ENCODE measurements at places on chromosomes 5 and 9. TPM values are rescaled to one million over a fixed set of nuclear protein-coding genes. Genes with fewer than 3 reads are reported as not detected.

DNA sequence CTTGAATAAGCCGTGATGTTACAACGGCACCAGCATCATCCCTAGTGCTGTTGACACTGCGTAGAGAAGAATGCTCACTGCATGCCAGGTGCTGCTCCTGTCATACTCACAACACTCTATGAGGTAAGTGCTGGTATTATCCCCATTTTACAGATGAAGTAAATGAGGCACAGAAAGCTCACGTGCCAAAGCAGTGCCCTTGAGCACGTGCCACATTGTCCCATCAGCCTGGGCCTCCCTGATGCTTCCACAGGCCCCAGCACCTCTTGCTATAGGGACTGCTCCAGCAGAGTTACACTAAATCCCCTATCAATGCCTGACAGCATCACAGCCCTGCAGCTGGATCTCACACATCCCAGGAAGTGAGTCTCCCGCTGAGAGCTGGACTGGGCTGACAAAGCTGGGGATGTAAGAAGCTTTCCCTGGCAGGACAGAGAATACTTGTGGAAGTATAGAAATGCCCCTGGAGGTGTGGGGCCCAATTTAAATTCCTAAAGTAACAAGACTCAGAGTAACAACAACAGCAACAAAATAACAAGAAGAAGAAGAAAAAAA is 216.1 kb downstream of the FSTL4 start:
- DNase-seq = no peak

GRCh38 chr5:178383919-178384815 is 151.6 kb upstream of the PHYKPL start:
- peak; percentile 25 for DNase-seq

The PLCXD3 gene
- polyA plus RNA-seq = 0.25 TPM

DNA sequence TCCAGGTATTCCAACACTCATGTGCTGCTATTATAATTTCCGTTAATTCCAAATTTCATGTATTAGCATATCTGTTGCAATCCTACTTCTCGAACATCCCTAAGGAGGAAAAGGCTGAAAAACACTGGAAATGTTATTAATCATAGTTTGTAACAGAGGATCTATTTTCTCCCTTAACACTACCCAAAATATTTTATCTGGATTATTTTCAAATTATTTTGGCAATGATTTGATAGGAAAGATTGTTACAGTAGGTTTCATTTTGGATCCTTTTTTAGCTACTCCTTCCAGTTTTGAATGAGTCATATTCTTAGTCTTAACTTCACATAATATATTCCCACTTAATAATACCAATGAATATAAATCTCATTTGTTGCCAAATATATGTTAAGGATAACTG is 13.9 kb upstream of the NAA35 start:
- no peak for DNase-seq

The WHRN gene
- 11.9 TPM for polyA plus RNA-seq

DNA sequence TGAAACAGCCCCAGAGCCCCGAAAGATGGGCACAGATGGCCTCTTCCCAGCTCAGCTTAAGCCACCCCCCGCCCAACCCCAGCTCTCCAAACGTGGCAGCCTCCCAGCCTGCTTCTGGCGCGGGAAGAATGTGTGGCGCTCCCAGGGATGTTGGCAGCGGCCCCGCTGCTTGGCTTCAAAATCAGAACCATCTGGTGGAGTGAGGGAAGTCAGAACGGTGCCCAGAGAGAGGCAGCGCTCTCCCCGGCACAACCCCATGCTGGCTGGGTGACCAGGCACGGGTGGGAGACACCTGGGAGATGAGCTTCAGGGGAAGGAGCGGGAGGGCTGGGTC is 72.7 kb upstream of the ORM1 start:
- peak; percentile 84 for DNase-seq

- no peak for DNase-seq
These were observed 17.4 kb upstream of the PRLR start for GRCh38 chr5:35247648-35248034.

Data from right lung (tissue), 10 donors.